Activated CD4-positive, alpha-beta T cell treated with anti-CD3 and anti-CD28 coated beads, Interleukin-2, Interleukin-6, amounts not matched to agents 100 ng/mL and 50 ng/mL, durations not matched to agents 16 hours and 8 hours (primary cell): ENCODE measurements at places on chromosomes 1 and 21.

GRCh38 chr1:223837206-223837605, 8.5 kb downstream of the TP53BP2 start:
- DNase-seq, result no peak

DNA sequence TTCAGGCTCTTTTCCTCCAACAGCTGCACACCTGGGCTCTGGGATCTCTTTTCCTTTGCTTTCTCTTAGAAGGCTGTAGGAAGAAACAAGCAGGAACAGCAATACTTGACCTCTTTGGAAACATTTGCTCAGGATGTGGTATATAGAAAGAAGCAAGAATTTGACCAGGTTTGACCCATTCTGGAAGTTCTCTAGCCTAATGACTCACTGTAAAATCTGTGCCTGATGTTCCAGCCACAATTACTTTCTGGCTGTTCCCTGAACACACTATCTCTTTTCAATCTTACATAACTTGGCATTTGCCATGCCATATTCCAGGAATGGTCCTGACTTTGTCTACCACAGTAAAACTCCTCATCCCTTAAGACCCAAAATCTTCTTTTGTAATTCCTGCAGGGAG, 419.9 kb upstream of the DAB1 start:
- no peak for DNase-seq

GRCh38 chr1:47785561-47786271, 211.5 kb downstream of the TRABD2B start:
- DNase-seq, result no peak

GRCh38 chr1:40248412-40248811, 675 bp downstream of the TMCO2 start:
- DNase-seq, result no peak
